ENCODE measurements at places on chromosomes 12 and 14.

- no peaks in the 10 kb centered on the region for H3K4me1 ChIP-seq
- H3K27ac ChIP-seq = no peak overlapping the region
- no peaks in the 10 kb centered on the region for H3K36me3 ChIP-seq
- ATAC-seq = no peak
- no peaks in the 10 kb centered on the region for H3K27me3 ChIP-seq
Observed at GRCh38 chr12:98182821-98183220, 332.6 kb upstream of the TMPO start.

GRCh38 chr12:111428728-111429175 lies 23.0 kb downstream of the SH2B3 start:
- no peak for ATAC-seq
- H3K27me3 ChIP-seq = no peaks in the 10 kb centered on the region
- no peak overlapping the region for H3K4me3 ChIP-seq
- H3K4me1 ChIP-seq = peaks cover 89% of the 10 kb centered on the region

DNA sequence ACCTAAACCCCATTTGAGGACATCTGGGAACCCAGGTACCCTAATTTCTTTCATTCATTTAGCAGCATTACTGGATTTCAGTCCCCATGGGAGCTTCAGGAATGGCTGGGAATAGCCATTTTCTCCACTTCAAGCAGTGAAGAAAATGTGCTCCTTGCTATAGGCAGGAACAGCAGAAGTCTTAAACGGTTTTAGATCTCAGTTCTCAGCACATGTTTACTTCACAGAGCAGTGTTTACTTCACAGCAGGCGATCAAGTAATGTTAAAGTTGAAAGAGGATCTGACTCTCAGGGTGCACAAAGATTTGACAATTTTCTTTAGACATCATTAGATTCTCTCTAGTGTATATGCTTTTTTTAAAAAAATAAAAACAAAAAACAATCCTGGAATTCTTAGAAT lies 109.3 kb downstream of the TBC1D30 start:
- no peaks in the 10 kb centered on the region for H3K4me1 ChIP-seq
- H3K27me3 ChIP-seq = peaks cover 15% of the 10 kb centered on the region
- no peak for ATAC-seq
- no peak overlapping the region for H3K4me3 ChIP-seq

GRCh38 chr12:12676605-12677004 lies 19.4 kb downstream of the GPR19 start:
- no peak for ATAC-seq
- H3K27ac ChIP-seq = no peak overlapping the region
- H3K4me1 ChIP-seq = no peaks in the 10 kb centered on the region
- no peak overlapping the region for H3K4me3 ChIP-seq
- H3K36me3 ChIP-seq = no peaks in the 10 kb centered on the region

DNA sequence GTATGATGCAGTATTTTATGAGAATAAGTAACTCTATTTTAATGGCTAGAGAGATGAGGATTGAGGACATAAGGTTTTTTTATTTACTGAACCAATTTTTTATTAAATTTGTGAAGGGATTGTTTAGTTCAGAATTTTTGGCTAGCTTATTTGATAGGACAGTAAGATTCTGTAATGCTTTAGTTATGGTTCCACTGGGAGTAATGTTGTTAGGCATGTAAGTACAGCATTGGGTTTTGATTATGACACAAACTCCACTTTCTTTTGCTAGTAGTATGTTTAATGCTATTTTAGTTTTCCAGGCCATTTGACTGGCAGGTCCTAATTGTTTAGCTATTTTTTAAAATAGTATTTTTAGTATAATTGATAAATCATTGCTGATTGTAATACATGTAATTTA lies 33.8 kb upstream of the LRRC10 start:
- H3K36me3 ChIP-seq = no peaks in the 10 kb centered on the region
- ATAC-seq = no peak
- H3K4me1 ChIP-seq = no peaks in the 10 kb centered on the region
- H3K27ac ChIP-seq = no peak overlapping the region

GRCh38 chr12:96472384-96472783 lies 17.0 kb upstream of the CFAP54 start:
- no peaks in the 10 kb centered on the region for H3K27me3 ChIP-seq
- no peak for ATAC-seq
- no peak overlapping the region for H3K27ac ChIP-seq
